ENCODE measurements at places on chromosomes 1 and 21.

- no peak for DNase-seq
Measured at GRCh38 chr1:18644446-18644845, 13.8 kb downstream of the PAX7 start.

DNA sequence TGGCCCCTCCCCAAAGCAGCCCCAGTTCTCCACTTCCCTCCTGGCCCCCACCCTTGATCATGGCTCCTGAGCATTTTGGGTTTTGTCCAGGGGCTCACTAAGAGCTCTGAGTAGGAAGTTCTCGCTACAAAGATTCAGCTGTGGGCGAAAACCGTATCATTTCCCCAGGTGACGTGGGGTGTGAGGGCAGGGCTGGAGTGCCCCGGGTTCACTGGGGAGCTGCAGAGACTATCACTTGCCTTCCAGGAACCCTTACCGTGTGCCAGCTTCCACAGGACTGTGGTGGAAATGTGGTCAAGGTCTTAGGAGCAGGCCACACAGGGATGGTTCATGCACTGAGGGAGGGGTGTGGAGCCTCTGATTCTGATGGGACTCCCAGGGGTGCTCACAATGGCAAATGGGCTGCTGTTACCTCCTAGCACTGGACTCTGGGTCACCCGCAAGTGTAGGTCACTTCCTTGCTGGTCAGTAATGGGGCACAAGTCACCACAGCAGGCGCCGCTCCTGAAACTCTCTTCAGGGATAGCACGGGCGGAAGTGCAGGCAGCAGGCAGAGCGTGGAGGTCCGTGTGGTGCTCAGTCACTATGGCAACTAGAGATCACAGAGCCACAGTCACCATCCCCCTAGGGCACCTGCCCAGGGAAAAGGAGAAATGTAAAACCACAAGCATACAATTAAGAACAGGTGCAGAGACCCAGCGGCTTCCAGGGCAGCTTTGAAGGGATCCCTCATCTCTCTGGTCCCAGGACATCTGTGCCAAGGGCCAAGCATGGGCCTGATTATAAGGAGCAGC, 35.4 kb downstream of the RSPH1 start:
- no peak for DNase-seq

DNA sequence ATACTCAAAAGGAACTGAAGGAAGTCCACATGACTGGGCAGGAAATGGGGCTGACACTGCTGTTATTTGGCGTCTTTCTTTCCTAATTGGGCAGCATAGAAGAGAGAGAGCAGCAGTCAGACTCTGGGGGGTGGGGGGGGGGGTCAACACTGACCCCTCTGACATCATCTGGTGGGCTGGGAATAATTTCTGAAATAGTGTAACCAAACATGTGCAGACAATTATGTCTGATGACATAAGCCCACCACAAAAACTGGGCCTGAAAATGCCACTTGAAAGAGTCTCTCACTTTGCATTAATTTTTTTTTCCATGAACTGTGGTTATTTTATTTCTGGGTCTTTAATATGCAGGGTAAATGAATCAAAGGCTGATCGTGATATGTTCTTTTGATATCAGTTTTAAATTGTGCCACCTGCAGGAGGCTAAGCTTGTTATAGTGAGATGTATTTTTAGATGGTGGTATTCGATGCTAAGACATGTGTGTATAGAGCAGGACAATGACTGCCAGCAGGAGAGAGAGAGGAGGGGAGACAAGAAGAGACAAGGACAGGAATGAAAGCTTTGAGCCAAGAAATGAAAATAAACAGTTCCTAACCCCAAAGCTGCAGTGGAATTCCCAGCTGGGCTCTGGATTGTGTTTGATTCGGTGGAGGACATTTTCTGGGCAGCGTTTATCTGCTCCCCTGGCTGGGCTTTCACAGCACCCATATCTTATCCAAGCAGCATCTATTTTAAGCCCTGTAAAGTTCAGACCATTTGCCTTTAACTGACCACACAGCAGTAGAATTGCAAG, 264.7 kb downstream of the PBX1 start:
- DNase-seq: no peak

DNA sequence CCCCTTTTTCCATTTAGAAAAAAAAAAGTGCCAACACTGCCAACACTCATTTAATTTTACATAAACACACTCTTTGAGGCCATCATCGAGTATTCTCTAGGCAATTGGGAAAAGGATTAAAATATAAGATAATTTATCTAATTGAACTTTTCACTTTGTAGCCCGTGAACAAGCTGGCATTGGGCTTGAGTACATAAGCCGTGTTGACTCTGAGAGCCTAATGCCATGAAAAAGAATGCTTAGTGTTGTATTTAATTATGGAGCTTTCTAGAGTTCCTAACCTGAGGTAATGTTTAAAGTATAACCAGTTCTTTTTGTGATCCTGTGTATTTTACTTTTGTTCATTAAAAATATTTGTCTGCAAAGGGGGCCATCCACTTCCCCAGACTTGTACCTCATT, 193.8 kb downstream of the LYPLAL1 start:
- DNase-seq: no peak

DNA sequence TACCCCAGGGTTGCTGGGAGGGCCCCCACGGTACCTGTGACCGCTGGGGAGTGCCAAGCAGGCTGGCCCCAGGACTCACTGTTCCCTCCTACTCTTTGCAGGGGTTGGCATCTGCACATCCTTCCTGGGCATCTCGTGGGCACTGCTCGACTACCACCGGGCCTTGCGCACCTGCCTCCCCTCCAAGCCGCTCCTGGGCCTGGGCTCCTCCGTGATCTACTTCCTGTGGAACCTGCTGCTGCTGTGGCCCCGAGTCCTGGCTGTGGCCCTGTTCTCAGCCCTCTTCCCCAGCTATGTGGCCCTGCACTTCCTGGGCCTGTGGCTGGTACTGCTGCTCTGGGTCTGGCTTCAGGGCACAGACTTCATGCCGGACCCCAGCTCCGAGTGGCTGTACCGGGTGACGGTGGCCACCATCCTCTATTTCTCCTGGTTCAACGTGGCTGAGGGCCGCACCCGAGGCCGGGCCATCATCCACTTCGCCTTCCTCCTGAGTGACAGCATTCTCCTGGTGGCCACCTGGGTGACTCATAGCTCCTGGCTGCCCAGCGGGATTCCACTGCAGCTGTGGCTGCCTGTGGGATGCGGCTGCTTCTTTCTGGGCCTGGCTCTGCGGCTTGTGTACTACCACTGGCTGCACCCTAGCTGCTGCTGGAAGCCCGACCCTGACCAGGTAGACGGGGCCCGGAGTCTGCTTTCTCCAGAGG, 6.8 kb downstream of the XKR8 start:
- DNase-seq: no peak
